ENCODE measurements at places on chromosomes 5 and 9.

- DNase-seq, result peak; percentile 25
Measured at GRCh38 chr9:124239249-124240073, 18.3 kb upstream of the NEK6 start.

GRCh38 chr5:177198738-177199137 lies 65.2 kb downstream of the NSD1 start:
- no peak for DNase-seq

DNA sequence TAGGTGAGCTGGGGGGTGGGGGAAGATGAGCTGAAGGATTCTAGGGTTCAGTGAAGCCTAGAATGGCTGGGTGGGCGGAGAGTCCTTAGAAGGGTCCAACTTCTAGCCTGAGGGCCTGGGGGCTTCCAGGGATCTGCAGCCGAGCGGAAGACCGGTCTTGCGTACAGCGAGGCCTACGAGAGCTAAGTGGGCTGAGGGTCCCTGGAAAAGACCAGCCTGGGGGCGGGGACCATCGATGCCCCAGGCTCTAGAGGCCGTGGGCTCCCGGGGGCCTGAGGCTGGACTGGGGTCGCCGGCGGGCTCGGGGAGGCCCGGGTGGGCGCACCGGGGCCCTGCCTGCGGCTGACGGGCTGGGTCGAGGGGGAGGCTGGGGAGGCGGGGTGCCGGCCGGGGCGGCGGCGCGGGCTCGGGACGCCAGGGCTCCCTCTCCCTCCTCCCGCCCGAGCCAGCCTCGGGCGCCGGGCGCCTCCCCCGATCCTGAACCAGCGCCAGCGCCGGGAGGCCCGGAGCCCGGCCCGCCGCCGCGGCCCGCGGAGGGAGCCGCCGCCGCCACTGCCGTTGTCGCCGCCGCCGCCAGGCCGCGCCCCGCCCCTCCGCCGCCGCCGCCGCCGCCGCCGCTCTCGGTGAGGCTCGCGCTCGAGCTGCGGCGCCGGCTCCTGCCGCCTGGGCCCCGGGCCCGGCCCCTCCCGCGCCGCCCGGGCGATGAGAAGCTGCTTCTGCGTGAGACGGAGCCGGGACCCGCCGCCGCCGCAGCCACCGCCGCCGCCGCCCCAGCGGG lies at the start of gene MVB12B:
MVB12B (plus strand) TSS at position 602 of the 778 bp plus-strand sequence; CDS start at position 703, 101 bp downstream.
- DNase-seq, result no peak

- DNase-seq, result no peak
Measured at GRCh38 chr5:62649476-62650113, 71.0 kb downstream of the LRRC70 start.

DNA sequence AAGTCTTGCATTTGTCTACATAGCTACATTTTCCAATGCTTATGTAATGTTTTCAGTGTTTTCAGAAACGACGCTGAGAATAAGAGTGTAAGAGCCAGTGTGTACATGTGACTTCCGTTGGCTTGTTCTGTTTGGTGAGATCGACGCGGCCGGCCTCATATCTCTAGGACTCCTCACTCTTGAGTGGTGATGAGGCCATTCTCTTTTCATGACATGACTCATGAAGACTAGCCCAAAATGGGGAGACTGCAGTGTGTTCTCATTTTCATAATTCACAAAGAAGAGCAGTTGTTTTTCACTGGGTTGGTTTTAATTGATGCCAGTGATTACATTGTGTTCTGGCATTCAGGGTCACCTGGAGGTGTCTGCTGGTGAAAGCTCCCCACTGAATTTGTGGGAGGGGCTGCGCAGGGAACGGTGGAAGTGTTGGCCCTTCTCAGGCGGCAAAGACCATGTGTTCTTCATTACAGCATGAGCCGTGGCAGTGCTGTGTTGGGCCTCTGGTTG lies 131.5 kb upstream of the OTULINL start:
- DNase-seq, result no peak

DNA sequence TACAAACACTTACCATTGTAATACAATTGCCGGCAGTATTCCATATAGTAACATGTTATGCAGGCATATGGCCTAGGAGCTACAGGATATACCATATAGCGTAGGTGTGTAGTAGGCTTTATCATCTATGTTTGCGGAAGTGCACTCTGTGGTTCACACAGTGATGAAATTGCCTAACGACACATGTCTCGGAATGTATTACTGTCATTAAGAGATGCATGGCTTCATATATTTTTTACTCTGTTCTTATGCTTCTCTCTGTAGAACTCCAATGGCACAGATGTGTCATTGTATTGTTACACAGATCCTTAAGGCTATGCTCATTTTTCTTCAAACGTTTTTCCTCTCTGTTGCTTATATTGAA lies 19.2 kb upstream of the ANKRD18A start:
- no peak for DNase-seq

DNA sequence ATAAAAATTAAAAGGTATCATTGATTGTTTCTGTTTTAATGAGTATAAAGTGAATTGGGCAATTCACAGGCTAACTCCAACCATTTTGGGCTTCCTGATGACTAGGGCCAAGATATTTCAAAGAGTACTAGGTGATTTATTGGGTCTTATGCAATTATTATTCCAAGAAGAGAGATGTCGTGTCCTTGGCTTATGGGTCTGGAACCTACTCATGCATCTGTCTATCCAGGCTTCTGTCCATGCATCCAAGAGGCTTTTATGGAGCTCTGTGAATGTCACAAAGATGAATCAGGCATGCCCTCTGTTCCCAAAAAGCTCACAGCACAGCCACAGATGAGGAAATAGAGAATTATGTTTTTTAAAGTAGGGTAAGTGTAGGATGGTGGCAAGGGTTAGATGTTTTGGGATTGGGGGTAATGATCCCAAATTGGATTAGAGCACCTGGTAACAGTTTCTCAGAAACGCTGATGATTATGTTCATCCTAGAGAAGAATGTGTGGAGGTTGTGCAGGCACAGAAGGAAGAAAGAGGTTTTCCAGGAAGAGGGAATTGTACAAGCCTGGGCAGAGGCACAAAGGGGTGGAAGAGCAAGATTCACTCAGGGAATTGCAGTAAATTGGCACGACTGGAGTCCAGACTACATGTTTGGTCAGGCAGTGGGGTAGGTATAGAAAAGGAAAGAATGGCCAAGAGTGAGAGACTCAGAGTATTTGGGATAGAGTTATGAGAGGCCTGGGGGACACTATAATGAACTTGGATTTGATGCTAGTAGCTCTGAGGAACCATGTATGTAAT lies 83.0 kb upstream of the TNC start:
- DNase-seq, result no peak

DNA sequence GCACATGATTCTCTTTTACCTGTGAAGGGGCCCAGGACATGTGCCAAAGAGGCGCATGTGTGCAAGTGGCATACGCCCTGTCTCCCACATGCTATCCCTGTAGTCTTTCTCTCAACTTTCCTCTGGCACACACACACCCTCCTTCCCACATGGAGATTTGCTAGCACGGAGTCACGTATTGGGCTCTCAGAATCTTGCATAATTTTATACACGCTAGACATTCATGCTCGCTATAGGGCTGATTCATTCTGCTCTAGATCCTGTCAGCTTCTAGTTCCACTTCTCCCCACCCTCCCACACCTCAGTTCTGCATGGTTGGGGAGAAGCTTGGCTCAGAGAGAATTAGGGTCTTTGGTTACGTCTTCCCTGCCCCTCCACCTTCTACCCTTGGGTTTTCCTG lies 72.8 kb downstream of the CD180 start:
- DNase-seq, result no peak

DNA sequence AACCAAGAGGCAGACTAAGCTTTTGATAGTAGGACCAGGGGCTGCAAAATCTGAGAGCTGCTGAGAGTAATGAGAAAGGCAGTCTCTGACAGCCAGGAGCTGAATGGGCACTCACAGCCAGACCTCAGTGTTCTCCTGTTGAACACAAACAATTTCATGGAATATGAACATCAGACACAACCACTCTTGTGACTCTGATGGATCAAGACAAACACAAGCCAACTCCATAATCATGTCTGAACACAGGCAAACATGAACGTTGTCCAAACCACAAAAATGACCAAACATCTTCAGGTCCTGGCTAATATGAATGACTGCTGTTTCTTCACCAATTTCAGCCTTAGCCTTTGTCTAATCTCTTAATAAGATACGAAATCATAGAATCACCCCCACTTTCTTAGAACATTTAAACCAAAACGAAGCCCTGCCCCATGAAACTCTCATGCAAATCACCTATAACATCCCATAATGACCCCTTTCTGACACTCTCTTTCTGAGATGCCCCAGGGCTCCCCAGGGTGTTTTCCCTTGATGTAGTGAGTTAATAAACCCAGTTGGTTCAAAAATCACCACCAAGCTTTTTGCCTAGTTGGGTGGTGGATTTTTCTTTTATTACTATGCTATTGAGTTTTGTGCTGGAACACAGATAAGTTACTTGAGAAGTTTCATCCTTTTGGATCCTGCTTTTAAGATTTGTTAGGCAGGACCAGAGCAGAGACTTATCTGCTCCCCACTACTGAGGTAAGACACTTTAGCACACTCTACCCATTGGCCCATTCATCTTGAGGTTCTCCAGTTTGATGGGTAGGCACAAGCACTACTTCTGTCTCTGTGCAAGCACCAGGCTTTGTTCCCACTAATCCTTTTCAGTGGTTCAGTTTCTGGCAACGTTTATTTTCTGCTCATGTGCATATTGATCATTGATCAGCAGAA lies 5.9 kb upstream of the ERAP2 start:
- no peak for DNase-seq

- DNase-seq, result no peak
Measured at GRCh38 chr9:85688361-85688760, 53.4 kb downstream of the AGTPBP1 start.

DNA sequence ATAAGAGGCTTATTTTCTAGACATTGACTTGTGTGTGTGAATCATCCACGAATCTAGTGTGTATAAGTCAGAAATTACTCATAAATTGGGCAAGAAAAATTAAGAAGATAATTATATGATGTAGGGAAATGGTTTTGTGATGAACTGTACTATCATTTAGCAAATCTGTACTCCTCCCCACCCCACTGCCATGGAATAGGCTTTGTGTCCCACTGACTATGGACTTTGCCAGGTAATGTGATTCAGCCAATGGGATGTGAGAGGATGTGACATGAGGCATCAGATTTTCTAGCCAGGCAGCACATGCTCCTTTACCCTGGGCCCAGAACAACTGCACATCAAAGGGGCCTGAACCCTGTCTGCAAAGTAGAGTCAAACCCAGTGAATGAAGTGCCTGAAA lies 406.6 kb downstream of the CTNND2 start:
- DNase-seq, result no peak

- DNase-seq, result no peak
Measured at GRCh38 chr5:69212022-69212421, 22.6 kb downstream of the CENPH start.

DNA sequence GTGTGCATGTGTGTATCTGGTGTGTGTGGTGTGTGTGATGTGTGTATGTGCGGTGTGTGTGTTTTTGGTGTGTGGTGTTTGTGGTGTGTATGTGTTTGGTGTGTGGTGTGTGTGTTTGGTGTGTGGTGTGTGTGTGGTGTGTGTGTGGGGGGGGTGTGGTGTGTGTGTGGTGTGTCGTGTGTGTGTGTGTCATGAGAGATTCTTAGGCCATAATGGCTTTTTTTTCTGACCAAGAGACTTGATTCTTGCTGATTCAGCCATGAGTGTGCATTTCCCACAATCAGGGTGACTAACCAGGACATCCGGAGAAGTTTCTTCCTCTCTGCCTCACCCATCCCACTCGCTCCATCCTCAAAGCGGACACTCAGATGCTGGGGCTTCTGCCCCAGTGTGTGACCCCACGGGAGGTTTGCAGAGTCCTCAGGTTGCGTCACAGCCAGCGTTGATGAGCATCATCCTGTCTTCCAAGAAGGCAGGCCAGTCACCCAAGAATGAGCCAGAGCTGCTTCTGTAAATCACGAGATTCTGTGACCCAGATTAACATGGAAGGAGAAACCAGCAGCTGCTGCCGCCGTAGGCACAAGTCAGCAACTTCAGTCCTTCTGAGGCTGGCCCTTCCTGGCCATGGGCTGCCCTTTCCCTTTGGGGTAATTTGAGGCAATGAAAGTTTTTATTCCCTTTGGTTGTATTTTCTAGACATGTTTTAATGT lies 12.5 kb upstream of the CTSL start:
- peak; percentile 28 for DNase-seq

DNA sequence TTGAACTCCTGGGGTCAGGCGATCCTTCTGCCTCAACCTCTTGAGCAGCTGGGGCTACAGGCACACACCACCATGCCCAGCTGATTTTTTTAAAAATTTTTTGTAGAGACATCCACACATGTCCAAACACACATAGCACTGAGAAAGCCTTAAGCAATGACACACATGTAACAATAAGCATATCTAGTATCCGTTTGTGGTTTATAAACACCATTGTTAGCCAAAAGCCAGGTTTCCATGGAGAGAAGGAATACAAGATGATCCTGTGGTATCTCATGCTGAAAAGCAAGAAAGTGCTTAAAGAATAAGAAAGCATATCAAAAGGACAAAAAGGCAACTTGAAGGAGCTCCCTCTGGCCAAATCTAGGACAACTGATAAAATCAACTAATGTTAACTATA lies 29.7 kb upstream of the SLC1A3 start:
- DNase-seq, result no peak

DNA sequence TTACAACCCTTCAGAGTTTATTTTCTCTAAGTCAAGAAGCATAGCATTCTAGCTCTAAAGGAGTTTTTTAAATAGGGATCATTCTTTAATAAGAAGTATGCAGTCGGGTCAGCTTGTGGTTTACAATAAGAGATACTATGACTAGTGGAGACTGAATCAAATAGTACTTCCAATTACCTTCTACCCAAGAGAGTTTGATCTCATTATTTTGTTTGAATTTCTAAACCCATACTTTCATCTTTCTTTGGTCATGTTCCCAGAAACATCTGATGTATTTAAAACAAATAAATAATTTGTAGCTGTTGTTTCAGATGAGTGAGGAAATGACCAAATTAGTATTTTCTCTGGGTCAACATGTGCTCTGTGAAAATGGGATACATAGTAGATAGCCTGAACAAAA lies 160.2 kb upstream of the CDH6 start:
- DNase-seq, result no peak

DNA sequence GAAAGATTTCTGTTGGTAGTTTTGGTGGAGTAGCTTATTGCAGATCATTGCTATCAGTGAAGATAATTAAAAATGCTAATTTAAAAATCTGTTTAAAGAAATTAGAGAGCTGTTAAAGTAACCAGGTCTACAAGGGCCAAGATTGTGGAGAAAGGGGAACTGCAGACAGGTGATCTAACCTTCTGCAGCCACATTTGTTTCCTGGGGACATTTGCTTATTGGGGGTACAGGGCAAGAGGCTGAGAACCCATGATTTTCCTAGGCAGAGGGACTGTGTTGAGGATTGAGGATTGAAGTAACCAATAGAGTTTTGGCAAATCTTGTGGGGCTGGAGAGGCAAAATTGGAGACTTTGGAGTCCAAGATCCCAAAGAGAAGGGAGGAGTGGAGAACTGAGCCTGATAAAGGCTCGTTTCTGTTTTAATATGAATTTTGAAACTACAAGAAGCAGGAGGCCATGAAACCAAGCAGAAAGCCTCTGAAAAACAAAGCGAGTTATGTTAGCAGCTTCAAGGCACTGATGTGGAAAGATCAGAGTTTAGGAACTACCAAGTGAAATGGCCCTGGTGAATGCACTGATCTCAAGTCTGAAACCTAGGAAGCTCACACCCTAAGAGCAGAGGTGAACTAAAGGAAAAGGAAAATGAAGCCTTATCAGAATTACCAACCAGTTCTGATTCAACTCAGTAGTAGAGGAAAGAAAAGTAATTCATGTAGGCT lies 219.8 kb upstream of the C9orf72 start:
- DNase-seq, result no peak

- no peak for DNase-seq
Measured at GRCh38 chr9:18275313-18275990, 198.5 kb upstream of the ADAMTSL1 start.

Data from GDM1 (cell line).